ENCODE measurements at places on chromosomes 4 and X.

GRCh38 chrX:27815209-27815608 is 7.4 kb downstream of the MAGEB10 start:
- DNase-seq = no peak

DNA sequence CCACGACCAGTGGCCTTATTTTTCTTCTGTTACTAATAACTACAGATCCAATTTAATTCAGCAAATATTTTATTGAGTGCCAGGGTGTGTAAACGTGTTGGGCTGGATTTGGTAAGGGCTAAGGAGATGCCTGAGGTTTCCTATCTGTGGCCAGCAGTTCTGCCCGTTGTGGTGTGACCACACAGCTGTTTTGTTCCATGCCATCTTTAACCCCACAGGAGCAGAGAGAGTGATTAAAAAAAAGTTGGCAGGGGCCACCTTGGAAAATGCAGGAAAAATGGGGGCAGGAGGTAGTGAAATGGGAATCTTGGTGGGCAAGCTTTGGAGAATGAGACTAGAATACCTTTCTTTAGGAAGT is 1.1 kb downstream of the PLAC8 start:
- no peak for DNase-seq

DNA sequence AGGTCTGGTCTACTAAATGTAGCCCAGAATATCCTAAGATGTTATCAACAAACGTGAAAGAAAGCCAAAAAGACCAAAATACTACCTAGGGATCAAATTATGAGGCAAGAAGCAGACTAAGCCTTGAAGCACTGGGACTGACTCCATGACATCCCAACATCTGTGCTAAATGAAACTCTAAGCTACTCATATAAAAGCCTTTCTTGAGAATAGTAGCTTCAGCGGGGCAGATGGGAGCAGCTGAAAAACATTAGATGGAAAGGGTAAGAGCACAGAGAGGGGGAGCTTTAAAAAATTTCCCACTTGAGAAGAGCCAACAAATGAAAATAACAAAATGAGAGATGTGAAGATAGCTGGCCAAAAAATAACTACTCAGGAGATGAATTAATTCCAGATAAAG is 81.7 kb downstream of the MAD2L1 start:
- DNase-seq = no peak

DNA sequence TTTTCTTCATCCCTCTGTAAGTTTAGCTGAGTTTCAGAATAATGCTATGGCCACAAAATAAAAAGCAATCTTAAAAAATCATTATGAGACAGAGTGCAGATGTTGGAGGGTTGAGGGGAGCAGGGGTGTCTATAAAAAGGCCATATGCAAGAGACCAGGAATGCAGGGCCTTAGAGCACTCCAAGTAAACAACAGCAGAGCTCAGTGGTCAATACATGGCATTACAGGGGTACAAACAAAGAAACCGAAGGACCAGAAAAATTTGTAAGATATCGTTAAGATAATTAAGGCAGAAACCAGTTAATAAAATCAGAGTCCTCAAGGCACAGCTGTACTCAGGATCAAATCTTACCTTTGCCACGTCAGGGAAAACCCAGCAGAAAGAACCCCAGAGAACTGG is 28.4 kb upstream of the NDST3 start:
- no peak for DNase-seq

DNA sequence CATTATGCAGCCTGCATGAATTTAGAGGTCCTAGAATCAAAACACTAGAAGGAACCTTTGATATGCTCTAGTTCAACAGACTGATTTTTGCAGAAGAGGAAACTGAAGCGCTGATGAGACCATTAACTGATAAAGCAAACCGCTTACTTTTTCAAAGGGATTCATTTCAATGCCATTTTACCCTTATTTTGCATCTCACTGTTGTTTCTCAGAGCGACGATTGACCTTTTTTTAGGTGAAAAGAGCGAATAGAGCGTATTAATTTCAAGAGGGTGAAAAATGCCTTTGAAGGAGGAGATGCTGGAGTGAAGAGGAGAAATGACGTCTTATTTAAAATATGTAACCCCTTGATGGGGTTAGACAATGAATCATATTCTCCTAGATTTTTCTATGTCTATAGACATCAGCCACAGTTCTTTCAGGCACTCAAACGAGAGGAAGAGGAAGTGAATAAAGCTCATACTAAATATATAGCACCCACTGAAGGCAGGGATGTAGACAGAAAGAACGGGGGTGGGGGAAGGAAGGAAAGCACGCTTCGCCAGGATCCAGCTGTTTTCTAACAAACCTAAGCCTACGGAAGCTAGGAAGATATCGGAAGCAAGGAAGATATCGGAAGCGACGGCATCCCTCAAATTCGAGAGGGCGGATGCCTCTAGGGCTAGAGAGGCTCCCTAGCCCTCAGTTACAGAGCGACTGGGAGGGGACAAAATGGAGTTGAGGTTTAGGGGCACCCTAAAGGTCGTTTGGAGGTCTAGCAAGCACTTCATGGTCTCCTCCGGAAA is 848 bp downstream of the ACSL4 start:
- DNase-seq = no peak

GRCh38 chrX:12751887-12752286 is 39.3 kb upstream of the PRPS2 start:
- no peak for DNase-seq

- DNase-seq = no peak
Observed at GRCh38 chr4:105652286-105652888, 56.1 kb downstream of the INTS12 start.

- no peak for DNase-seq
Observed at GRCh38 chrX:2423282-2423681, 77.5 kb downstream of the DHRSX start.

GRCh38 chrX:64427787-64428186 is 32.5 kb upstream of the MTMR8 start:
- DNase-seq = no peak

- DNase-seq = no peak
Observed at GRCh38 chr4:153228512-153229140, 24.4 kb downstream of the TRIM2 start.

GRCh38 chr4:47736146-47736545 is 101.7 kb downstream of the CORIN start:
- DNase-seq = no peak

- no peak for DNase-seq
Observed at GRCh38 chr4:82677327-82677726, 115.5 kb upstream of the TMEM150C start.

- no peak for DNase-seq
Observed at GRCh38 chr4:55770662-55771061, 48.9 kb upstream of the EXOC1L start.

DNA sequence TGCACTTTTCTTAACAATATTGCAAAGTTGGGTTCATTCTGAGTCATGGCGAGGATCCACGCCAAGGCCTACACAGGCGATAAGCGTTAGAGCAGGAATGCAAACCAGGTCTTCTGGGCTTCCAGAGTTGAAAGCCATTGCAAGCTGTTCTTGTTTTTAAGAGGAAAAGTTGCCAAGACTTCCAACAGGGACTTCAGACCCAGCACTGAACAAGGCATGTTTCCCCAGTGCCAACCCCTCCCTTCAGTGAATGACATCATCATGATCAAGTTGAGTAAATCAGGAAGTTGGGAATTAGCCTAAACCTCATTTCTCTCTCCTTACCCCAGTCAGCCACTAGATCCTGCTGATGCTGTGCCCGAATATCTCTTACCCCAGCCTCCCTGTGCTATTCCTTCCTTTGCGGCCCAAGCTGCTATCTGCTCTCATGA is 355.1 kb downstream of the HS3ST1 start:
- DNase-seq = no peak

- no peak for DNase-seq
Observed at GRCh38 chr4:187158003-187158402, 434.3 kb upstream of the FAT1 start.

GRCh38 chrX:45768666-45769236 is 568.1 kb upstream of the DIPK2B start:
- no peak for DNase-seq

DNA sequence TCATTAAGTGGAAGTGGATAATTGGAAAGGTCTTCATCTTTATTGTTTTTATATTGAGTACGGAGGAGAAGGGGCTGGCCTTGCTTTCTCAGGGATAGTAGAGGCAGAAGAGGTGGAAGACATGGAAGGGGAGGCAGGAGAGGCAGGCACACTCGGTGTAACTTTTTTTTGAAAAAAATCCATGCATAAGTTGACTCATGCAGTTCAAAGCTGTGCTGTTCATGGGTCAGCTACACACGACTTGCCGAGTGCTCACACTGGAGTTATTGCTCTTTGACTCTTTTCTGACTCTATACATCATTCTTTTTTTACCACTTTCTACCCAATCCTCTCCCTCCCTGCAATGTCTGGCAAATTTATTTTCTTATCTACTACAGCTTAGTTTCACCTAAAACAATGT is 158.3 kb upstream of the AADAT start:
- DNase-seq = no peak

GRCh38 chrX:134520860-134521390 is 61.0 kb downstream of the HPRT1 start:
- DNase-seq = peak; percentile 42

- DNase-seq = no peak
Observed at GRCh38 chrX:75337525-75337924, 63.6 kb downstream of the UPRT start.

DNA sequence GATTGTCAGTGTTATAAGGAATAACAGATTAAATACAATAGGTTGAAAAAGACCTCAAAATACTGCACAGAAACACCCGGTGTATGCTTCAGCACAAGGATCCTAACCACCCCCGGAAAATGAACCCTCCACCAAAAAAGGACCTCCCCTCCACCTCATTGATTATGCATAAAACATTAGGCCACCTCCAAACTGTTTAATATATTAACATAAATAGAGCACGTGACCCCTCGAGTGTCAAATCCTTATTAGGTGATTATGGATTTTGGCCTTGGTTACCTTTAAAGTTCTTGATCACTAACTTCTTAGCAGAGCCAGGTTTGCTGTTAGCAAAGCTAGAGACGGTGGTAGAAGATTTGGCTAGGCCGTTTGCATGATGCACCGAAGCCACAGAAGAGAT is 958 bp downstream of the CUL4B start:
- no peak for DNase-seq

GRCh38 chr4:148441624-148441985 is 609 bp downstream of the NR3C2 start:
- no peak for DNase-seq
